ENCODE measurements at places on chromosomes 6 and 20.

GRCh38 chr20:54107600-54108325 is 37.4 kb upstream of the BCAS1 start:
- no peak for DNase-seq

DNA sequence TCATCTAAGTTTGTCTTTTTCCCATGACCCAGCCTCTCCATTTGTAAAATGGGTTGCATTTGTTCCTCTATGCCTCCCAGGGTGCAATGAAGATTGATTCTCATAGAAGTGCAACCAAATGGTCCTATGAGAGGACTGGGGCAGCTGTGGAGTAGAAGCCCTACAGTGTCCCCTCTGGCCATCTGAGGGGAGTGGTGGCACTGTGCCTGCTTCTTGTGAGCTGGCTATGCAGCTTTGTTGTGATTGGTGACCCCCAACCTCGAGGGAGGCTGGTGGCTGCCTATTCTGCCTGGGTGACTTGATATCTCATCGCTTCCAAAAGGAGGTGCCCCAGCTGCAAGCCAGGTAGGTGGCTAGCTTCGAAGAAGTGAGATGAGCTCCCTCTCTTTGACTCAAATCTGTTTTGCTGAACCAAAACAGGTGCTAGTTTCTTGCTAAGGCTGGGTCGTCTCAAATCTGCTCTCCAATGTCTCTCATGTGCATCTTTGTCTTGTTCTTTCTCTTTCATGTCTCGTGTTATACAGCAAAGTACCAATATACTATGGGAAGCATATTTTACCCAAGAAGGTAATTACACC is 33.9 kb downstream of the TXLNB start:
- no peak for DNase-seq

DNA sequence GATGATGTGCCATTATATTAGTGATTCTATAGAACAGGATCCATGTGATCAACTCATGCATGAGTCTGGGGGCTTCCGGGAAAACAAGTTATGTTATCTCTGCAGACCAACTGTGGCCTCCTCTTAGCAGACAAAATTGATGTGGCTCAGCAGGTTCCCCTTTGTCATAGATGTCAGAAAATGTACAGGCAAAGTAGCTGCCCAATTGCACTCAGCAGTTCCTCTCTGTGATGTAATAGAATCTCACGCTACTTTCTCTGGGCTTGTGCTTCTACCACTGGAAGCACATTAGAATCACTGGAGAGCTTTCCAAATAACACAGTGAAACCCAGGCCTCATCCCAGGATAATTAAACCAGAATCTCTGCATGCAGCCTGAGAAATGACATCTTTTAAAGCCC is 253.1 kb downstream of the SLC24A3 start:
- DNase-seq, result no peak

- DNase-seq, result no peak
These were observed 296.3 kb downstream of the LRFN2 start for GRCh38 chr6:40290816-40291215.

DNA sequence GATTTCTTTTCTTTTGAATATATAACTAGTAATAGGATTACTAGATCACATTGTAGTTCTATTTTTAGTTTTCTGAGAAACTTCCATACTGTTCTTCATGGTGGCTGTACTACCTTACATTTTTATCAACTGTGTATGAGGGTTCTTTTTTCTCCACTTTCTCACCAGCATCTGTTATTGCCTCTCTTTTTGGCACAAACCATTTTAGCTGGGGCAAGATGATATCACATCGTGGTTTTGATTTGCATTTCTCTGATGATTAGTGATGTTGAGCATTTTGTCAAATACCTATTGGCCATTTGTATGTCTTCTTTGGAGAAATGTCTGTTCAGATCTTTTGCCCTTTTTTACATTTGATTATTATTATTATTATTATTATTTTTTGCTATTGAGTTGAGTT is 86.1 kb upstream of the TCF21 start:
- DNase-seq, result no peak

DNA sequence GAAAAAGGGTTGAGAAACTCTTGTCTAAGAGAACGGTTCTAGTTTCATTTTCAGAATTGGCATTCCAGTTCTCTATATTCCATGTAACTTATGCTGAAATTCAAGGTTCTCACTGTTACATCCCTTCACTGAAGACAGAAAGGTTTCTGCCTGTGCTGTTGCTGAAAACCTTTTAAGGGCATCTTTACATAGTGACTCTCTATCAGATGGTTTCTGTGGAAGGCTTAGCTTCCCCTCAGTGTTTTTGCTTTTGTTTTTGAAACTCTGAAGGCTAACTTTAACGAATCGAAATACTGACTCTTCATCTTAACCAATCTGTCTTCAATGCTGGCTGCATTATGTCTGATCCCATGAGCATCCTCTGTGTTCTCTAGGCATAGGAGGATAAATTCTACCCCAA is 1286.2 kb upstream of the EYS start:
- no peak for DNase-seq

- no peak for DNase-seq
These were observed 200.9 kb downstream of the NFATC2 start for GRCh38 chr20:51341581-51341980.

DNA sequence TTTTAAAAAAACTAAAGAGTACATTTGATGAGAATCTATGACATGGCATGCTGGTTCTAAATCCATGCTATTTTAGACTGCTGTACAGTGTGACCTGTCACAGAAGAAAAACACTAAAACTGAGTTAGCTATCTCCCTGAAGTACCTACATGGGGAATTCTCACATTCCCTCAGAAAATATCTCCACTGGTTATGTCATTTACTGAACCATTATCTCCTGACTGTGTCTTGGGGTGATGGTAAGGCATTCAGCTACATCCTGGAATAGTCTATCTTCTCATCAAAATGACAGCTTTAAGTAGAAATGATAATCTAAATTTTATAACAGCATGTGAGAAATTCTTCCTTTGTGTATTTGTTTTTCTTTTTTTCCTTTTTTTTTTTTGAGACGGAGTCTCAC is 172.1 kb upstream of the HTR1E start:
- no peak for DNase-seq

GRCh38 chr20:13927171-13927570 is 63.2 kb downstream of the SEL1L2 start:
- no peak for DNase-seq

DNA sequence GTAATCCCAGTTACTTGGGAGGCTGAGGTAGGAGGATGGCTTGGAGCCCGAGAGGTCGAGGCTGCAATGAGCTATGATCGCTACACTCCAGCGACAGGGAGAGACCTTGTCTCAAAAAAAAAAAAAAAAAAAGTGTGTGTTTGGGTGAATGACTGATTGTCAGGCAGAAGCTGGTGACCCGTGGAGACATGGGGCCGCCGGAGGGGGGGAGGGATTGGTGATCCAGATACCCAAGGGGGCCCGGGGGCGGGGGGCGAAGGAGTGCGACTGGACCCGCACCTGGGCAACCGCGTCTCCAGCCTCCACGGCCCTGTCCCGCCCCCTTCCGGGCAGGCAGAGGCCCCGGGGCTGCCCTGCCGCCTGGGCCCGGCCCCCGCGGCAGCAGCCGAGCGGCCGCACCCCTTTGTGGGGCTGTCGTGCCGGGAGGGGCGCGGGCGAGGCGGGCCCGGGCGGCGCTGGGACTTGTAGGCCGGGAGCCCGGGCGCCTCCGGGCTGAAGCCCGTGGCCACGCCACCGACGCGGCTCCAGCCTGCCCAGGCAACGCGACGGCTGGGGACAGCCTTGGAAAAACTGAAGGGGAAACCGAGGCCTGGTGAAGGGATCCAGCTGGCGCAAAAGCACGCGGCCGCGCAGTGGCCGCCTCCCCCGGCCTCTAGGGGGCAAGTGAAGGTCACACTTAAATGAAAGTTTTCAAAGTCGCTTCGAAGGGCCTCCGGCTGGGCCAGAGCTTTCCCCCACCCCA is 2.1 kb upstream of the RBM38 start:
- DNase-seq, result no peak

GRCh38 chr6:148306286-148306685 is 36.4 kb upstream of the SASH1 start:
- no peak for DNase-seq
